HEK293T (cell line): ENCODE measurements at places on chromosomes 4 and X.

DNA sequence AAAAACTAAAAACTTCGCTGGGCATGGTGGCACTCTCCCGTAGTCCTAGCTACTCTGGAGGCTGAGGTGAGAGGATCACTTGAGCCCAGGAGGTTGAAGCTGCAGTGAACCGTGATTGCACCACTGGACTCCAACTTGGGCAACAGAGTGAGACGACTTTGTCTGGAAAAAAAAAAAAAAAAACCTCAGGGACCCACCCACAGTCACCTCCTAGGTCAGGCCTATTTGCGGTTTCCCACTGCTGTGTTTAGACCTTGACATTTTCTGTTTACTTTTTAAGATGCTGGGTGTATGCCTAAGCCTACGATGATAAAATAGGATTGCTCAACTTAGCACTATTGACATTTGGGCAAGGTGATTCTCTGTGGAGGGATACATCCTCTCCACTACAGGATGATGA, 197.4 kb upstream of the TBL1X start:
- DNase-seq, result no peak

- no peak for DNase-seq
Observed at GRCh38 chrX:42017971-42018370, 94.6 kb upstream of the CASK start.

- DNase-seq, result no peak
Observed at GRCh38 chrX:112380541-112381278, 298.1 kb upstream of the TRPC5 start.

DNA sequence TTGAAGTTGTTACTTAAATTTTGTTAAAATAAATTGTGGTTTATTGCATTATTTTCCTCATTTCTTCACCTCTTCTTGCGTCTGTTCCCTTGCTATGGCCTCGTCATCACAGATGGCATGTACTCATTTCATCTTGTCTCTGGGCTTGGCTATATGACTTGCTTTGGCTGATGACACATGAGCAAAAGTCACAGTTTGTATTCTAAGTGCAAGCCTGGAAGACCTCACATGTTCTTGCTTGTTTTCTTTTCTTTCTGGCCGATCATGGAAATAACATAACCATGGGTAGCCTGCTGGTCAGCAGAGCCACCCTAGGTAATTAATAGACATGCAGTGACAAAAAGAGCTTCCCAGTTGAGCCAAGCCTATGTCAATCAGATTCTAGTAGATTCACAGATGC, 527.9 kb downstream of the SPRY1 start:
- no peak for DNase-seq

GRCh38 chrX:113412106-113412505, 571.5 kb upstream of the AMOT start:
- DNase-seq, result no peak

GRCh38 chrX:129193357-129193756, 329.9 kb downstream of the SMARCA1 start:
- no peak for DNase-seq

DNA sequence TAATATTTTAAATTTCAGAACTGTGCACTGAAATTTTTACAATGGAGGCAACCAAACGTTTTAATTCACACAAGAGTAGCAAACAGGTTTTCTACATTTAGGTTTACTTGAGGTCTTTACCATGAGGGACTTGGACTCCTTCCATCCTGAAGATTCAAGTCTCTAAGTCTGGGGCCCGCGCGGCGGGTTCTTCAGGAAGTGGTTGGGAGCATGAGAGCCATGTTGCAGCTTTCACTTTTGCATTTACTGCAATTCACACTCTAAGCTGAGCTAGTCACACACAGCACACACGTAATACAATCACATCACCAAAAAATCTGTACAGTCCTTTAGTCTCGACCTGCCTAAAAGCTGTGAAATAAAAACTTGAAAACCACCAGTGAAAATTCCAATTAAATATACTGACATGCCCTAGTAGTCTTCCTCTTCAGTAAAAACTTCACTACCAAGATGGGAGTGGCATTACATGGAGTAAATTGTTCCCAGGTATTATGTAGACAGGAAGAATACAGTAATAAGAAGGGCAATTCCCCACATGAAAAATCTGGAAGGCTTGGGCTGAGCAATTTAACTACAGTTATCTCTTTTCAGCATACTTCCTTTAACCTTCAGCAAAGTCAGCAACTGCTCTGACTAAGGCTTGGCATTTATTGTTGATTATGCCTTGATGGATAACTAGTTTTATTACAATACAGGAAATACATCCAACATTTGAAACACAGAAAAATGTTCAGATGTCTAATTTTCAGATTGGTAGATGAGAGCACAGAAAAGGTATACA, 571.1 kb upstream of the DIPK2B start:
- DNase-seq, result no peak

- no peak for DNase-seq
Observed at GRCh38 chrX:39204353-39204752, 403.1 kb downstream of the MID1IP1 start.

DNA sequence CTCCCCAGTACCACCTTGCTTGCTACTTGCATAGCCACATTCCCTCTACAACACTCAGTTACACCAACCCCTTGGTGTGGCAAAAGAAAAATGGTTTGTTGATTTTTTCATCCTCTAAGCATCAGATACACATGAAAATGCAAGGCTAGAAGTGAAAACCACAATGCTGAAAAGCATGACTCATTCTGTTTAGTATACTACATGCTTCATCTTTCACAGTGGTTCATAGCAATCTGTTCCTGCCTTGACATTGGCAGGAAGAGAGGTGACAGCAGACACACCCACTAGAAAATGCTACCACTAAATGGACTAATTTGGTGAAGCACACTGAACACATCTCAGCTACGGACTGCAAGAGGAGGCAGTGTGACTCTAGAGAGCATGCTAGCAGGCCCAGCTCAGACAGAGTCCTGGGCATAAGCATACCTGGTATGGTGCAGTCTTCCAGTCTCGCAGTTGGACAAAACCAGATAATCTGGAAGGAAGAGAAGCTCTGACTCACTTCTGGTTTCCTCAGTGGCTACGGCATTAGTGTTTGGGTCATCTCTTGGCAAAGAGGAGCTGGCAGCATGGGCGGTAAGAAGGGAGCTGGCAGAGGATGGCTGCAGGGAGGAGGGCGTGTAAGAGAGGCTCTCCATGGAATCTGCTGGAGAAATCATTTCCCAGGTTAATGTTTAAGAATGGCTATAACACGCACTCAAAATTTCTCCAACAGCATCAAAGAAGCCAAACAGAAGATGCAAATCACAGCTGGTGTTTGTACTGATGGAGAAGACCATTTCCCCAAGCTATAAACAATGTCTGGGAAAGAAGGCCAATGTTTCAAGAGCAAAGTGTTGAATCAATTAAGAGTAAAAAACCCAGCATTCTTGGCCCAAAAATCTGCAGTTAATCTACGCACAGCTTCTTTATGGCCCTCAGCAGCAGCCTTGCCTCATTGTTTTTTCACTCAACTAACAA, 37.8 kb downstream of the GAB3 start:
- no peak for DNase-seq

DNA sequence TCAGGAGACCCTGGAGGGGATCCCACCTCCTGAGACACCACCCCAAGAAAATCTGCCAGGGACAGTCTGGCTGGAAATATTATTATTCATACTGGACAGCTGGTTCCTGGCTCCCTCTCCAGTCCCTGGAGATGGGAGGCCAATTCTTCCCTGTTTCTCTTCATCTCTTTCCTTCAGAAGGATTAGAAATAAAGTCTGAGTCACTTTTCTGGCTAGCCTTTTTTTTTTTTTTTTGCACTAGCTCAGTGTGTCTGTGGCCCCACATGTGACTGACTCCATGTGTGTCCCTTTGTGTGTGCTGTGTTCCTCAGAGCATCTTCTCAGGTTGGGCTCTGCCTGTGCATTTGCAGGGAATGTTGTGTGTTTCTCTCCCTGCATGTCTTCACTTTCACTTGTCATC, 1.8 kb upstream of the FRMPD3 start:
- DNase-seq, result no peak

GRCh38 chrX:102515975-102516941, at the start of gene TMSB15A:
TSS of gene TMSB15A (minus strand) at chrX:102516739.
- peak; percentile 88 for DNase-seq

- no peak for DNase-seq
Observed at GRCh38 chr4:153223930-153224329, 19.7 kb downstream of the TRIM2 start.
